ENCODE measurements at places on chromosomes 4 and X. TPM values are rescaled to one million over a fixed set of nuclear protein-coding genes. Genes with fewer than 3 reads are reported as not detected.

DNA sequence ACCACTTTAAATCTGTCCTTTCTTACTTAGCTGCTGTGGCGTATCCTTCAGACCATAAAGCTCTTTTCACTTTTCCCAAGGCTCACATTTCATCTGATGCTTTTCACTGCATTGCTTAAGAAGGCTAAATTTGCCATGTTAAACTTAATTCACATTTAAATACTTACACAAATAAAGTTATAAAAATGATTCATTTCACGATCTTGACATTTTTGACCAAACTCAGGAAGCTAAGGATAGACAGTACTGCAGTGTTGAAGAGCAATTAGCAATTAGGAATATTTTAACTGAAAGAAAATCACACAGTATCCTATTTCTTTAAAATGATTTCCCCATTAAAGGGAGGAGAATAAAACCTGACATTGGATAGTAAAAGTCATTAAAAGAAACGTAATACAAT, 1038.6 kb downstream of the STPG2 start:
- no peak for DNase-seq

Gene VCX3B
- total RNA-seq = not detected

Gene FGG
- total RNA-seq = not detected

DNA sequence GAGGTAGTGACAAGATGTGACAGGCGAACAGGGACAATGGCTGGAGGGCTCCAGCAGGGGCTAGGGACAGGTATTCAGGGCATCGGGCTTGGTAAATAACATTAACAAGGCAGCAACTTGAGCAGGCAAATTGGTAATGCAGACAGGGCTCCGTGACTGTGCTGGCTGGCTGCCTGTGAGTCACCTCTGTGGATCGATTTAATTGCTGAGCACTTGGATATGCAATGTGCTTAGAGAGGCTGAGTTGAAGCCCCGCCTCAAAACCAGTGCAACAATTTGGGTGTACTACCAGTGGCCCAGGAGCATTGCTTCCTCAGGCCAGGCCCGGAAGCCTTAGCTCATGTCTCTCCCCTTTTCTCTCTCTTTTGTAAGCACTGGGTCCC, 19.5 kb downstream of the CNGA2 start:
- DNase-seq = peak; percentile 91

Gene ZNF185
- total RNA-seq = 2.4 TPM

- DNase-seq = no peak
These were observed 23.1 kb downstream of the DACH2 start for GRCh38 chrX:86171366-86171765.

GRCh38 chr4:112800001-112800400, 163.1 kb downstream of the LARP7 start:
- DNase-seq = no peak

Gene EGF
- 0.63 TPM for total RNA-seq

DNA sequence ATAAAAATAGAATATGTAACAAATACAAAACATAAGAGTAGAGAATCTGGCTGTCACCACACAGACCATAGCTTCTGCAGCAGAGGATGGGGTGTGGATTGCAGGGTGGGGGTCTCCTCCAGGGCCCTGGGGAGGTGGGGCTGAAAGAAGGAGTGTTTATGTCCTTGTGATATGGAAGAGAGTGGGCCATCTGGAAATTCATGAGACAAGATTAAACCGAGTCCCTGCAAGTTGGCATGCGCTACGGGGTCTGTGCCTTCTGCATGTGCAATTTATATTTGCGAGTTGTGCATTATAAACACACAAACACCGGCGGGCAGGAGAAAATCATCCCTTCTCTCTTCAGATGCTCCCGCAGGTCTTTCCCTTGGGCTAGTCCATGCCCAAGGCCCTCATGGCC, 145.9 kb downstream of the EVC2 start:
- no peak for DNase-seq

Gene PNMA3
- total RNA-seq = not detected

Gene CXCR3
- total RNA-seq = not detected

DNA sequence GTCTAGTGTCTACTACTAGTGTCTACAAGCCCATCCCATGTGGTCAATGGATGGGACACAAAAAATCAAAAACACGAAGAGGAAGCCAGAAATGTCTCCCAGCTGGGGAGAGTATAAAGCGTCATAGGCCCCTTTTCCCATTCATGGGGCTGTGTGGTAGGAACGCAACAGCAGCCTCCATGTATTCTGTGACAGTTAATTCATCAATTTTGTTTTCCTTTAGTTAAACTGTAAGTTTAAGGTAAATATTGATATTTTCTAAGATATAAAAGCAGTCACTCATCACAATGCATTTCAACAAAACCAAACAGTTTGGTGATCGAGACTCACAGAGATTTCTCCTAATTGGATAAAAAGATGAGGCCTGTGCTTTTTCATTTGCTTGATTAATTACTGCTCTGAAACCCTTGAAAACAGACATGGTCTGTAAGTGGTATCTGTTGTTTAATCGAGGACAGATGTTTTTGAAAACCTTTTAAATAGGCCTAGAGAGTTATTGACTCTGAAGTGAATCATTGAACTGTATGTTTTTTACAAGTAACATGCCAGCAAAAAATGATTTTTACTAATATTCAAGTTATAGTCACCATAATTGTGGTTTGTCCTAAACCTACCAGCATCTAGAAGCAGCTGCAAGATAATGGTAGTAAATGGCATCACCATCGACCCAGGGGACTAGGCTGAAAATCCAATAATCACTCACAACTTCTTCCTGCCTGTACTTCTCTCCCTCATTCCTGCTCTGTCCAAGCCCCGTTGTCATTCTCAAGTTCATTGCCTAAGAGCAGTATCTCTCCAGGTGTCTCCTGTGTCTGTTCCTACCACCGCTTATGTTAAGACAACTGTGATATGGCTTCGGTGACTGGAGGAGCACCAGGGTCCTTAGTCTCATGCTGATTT, 87.7 kb upstream of the SHISA3 start:
- DNase-seq = no peak

Gene BEND4
- 0.12 TPM for total RNA-seq

Gene PHKA1
- total RNA-seq = 1.6 TPM

GRCh38 chr4:81698538-81699296, 227.0 kb upstream of the RASGEF1B start:
- DNase-seq = no peak

GRCh38 chrX:47577424-47577823, 4.8 kb upstream of the TIMP1 start:
- DNase-seq = peak; percentile 15

Gene PHOX2B
- not detected for total RNA-seq

DNA sequence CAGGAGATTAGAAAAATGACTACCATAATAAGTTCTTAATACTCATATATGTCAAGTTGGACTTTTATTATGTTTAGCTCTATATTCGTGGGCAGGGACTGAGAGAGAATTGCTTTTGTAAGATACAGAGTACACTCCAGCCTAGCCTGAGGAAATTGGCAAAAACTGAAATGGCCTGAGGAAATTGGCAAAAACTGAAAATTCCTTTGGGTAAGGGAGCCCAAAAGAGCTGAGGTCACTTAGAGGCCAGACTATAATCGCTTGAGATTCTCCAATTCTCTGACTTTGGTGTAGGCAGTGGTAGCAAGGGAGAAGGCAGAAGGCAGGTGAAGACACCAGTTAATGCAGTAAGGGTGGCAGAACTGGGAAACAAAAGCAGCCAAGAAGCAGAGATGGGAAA, 124.5 kb upstream of the HCCS start:
- DNase-seq = no peak

- no peak for DNase-seq
These were observed 696.5 kb downstream of the ADGRL3 start for GRCh38 chr4:61896634-61897033.

- DNase-seq = peak; percentile 29
These were observed at the start of gene ZIC3 for GRCh38 chrX:137565921-137566745. ZIC3 (plus strand) TSS chrX:137566127; CDS start chrX:137566692, 565 bp downstream.

Gene SHISA3
- total RNA-seq = 0.47 TPM

DNA sequence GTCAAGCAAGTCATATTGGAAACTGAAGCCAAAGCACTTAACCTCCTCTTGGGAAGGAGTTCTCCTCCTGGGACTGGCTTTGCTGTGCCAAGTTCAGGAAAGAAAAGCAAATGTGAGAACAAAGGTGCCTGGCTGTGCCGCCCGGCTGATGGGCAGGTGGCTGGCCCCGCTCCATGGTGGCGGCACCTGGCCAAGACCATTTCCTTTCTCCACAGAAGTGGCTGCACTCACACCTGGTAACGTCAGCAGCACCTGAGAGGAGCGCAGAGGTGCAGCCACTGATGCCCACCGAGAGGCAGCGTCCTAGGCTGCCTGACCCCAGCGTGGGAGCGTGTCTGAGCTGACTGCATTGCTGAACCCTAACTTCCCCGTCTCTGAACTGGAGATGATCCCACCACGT, 54.3 kb downstream of the DCTD start:
- no peak for DNase-seq

DNA sequence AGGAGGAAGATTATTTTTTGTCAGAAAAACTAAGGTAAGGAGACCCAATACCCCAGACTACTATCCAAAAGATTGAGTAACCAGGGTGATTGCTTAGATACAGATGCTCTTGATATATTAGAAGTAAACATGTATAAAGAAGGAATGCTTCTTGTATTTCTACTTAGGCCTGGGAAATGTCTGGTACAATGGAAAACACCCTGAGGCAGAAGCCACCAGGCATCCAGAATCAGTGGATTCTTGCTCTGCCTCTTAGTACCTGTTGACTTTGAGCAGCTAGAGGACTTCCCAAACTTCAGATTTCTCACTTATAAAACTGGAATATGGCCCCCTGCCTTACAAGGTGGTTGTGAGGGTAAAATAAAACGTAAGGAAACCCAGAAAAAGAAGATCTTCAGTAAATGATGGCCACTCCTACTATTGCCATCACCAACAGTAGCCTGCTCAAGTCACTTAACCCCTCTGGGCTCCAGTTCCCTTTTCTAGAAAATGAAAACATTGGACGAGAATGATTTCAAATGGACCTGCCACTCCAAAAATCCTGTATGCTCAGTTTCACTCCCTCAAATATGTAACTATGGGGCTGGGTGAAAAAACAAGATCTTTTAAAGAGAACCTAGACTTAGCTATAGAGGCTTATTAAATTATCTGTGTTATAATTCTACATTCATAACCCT, 56.6 kb downstream of the AMELX start:
- no peak for DNase-seq

Gene STPG2
- total RNA-seq = not detected

GRCh38 chrX:74923942-74924448, 1.3 kb downstream of the NEXMIF start:
- DNase-seq = peak; percentile 5

Gene GAB3
- total RNA-seq = 1.2 TPM

GRCh38 chrX:113009837-113010236, 169.2 kb upstream of the AMOT start:
- DNase-seq = no peak

GRCh38 chr4:41426539-41426938, 111.4 kb upstream of the LIMCH1 start:
- DNase-seq = no peak

Gene DNAAF6
- total RNA-seq = not detected

GRCh38 chr4:14841801-14842768, 160.2 kb upstream of the CPEB2 start:
- DNase-seq = peak; percentile 49
